ENCODE measurements at places on chromosomes 11 and 22. TPM values are rescaled to one million over a fixed set of nuclear protein-coding genes. Genes with fewer than 3 reads are reported as not detected.

Gene SCGB2A2
- not detected for total RNA-seq

Gene TBX1
- 11.8 TPM for total RNA-seq

Gene OR8D4
- not detected for total RNA-seq

Gene OR52I2
- total RNA-seq, result not detected

Gene TCN1
- not detected for total RNA-seq

Gene DMC1
- total RNA-seq, result not detected

Gene DEUP1
- not detected for total RNA-seq

Gene SLC29A2
- 2.6 TPM for total RNA-seq

Gene MMP10
- not detected for total RNA-seq

Gene MS4A3
- total RNA-seq, result not detected

Gene RTN4RL2
- total RNA-seq, result 0.26 TPM

Gene C11orf97
- not detected for total RNA-seq

Gene PDE2A
- 0.15 TPM for total RNA-seq

Gene PAMR1
- 2.3 TPM for total RNA-seq

Gene SEPTIN3
- total RNA-seq, result 1.1 TPM

Data from SJCRH30 (cell line).